Activated naive CD8-positive, alpha-beta T cell treated with anti-CD3 and anti-CD28 coated beads, Interleukin-2, amount 50 U/mL, for 16 hours (primary cell): ENCODE measurements at places on chromosomes 7 and 10.

DNA sequence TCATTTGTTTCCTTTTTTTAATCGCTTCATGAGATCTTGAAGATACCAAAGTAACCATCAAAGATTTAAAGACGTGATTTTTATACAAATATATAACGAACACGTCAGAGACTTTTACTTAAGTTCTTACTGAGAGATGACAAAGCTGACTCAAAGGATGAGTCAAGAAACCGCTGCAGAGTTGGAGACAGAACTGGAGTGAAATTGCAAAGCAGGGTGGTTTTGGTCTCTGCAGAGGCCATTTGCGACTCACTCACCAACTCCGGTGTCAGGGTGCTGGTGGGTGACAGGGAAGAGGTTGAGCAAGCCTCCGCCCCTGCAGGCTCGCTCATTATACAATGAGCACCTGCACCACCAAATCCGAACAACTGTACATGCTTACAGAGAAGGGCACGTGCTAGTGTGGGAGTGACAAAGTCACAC is 75.2 kb downstream of the DNAJB6 start:
- DNase-seq, result no peak

DNA sequence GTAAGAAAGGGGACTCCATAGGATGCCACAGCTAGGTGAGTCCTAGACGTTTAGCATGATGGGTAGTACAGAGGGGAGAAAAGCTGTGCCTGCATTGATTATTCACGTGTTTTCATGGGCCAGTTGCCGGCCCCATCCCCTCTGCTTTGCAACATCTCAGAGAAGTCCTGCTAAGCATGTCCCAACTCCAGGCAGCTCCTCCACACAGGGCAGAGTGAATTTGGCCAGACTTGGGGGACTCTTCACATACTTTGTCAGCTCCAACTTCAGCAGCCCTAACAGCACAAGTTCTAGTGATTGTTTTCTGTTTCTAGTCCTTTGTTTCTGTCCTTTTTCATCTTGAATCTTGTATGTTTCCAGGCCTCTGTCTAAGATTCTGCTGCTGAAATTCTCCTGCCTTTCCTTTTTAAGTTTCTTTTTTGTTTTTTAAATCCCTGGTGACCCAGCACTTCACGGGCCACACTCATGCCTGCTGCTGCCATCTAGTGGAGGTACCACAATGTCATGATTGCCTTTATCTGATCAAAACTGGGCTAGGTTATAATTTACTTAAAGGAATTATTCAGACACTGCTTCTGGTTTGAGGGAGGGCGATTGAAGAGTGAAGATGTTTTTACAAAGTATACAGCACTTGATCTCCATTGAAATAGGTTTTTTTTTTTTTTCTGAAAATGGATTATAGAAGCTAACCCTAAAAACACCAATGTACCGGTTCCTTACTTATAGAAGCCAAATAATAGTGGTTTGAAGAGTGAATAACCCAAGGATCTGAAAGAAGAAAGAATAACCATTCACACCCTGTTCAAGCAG is 276.9 kb downstream of the CSTF2T start:
- DNase-seq, result no peak

DNA sequence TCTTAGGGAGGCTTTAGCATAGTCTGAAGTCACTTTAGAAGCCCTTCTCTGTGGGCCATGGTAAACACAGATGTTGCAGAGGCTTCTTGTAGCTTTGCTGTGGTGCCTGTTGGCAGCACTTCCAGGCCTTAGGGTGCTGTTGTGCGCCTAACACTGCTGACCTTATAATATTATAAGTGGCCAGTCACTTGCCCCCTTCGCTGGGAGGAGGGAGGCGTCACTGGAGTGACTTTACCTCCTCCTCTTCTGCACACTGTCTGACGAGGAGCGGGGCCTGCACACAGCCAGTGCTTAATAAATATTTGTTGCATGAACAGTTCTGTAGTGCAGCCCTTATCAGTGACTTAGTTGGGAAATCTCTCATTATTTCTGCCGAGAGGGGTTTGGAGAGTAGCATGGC is 63.3 kb downstream of the WDR37 start:
- no peak for DNase-seq

GRCh38 chr7:136174477-136175125 is 197.4 kb upstream of the MTPN start:
- DNase-seq, result no peak

DNA sequence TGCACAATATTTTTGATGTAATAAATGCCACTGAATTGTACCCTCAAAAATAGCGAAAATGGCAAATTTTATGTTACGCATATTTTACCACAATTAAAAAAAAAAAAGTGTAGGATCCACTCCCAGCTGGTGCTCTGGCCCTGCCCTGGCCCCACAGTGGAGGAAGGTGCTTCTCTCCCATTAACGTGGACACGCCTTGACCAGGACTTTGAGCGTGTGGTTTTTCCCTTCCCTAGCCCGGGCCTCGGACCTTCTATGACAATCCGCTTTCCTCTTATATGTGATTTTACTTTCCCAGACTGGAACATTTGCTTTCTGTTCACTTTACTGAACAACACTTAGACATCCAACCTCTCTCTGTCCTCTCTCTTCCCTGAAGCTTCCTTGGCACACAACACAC is 29.7 kb upstream of the OCM start:
- no peak for DNase-seq

DNA sequence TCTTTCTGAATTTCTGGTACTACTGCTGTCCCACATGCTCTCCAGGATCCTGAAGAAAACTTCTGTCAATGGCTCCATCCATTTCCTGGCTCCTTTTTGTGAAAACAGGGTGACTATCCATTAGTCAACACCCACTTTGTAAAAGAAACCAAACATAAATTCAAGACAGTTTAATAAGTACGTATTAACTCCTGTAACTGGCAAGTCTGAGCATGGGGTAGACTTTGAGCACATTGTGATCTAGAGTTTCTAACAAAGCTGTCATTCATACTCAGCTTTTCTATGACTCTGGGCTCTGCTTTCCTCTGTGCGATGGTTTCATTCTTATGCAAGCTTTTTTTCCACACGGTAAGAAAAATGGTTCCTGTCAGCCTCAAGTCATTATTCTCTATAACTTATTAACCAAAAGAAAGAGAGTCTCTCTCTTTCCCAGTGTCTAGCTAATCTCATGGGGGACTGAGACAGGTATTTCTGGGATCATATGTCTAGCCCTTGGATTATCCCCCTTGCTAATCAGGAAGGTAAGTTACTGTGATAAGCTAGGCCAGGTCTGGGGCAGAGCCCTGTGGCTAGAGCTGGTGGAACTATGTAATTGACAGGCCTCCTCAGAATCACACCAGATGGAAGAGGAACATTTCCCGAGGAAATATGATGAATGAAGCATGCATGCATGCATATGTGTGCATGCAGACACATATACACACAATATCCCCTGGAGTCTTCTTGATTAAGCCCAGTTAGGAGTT is 98.5 kb downstream of the GNAI1 start:
- no peak for DNase-seq

DNA sequence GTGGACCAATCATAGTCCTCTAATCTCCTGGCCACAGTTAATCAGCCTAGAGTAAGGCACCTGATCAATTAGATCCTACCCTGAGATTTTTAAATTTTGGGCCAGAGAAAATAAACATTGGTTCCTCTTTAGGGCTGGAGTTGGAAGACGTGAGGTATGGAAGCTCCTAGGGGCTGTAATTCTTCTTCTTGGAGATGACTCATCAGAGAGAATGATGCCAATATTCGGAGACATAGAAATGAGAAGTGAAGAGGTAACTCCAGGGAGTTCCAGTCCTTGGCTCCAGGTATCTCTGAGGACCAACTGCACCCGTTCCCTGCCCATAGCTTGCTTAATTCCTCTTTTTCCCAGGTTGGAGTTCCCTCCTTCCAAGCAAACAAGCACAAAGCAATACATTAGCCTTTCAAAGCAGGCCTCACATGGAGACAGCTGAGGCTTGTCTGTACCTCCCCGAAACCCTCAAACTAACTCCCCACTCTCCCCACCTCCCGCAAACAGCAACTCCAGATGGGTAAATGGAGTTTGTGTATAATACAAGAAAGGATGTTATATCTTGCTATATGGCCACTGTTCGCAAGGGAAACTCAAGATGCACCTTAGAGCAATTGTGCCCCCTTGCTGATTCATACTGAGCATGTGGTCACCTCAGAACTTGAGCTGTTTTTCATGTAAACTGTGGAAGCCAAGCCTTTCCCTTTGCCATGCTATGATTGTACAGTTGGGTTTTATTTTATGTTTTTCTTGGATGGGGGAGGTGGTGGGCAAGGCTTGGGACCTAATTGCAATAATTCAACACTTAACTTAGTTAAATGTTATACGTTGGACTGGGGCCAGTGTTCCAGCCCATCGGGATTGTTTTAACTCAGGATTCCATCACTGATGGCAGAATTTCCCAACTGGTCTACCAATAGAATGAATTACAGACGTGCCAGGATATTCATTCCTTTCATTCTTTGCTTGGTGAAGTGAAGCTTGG is 29.3 kb downstream of the PIK3AP1 start:
- DNase-seq, result no peak

DNA sequence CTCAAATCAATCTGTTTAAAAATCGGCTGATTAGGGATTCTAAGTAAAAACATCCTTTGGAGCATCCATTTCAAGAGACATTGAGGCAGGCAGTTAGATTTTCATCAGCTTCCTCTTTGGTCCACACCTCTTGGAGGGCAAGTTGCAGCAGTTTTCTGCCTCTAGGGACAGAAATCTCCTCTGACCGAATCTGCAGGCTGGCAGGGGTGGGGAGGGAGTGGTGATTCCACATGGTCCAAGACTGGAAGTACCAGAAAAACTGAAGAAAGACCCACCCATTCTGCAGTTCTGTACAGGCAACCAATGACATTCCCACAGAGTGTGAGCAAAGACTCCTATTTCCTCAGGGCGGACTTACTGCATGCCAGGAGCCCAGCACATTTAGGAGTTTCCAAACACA is 29.0 kb downstream of the FGFBP3 start:
- DNase-seq, result no peak

- DNase-seq, result no peak
Measured at GRCh38 chr10:92419740-92420545, 129.0 kb downstream of the MARCHF5 start.

- DNase-seq, result no peak
Measured at GRCh38 chr7:77913977-77914607, 115.5 kb downstream of the PHTF2 start.

- DNase-seq, result no peak
Measured at GRCh38 chr7:66638309-66639099, 9.8 kb downstream of the KCTD7 start.

- DNase-seq, result no peak
Measured at GRCh38 chr7:8973601-8974000, 540.2 kb downstream of the NXPH1 start.

DNA sequence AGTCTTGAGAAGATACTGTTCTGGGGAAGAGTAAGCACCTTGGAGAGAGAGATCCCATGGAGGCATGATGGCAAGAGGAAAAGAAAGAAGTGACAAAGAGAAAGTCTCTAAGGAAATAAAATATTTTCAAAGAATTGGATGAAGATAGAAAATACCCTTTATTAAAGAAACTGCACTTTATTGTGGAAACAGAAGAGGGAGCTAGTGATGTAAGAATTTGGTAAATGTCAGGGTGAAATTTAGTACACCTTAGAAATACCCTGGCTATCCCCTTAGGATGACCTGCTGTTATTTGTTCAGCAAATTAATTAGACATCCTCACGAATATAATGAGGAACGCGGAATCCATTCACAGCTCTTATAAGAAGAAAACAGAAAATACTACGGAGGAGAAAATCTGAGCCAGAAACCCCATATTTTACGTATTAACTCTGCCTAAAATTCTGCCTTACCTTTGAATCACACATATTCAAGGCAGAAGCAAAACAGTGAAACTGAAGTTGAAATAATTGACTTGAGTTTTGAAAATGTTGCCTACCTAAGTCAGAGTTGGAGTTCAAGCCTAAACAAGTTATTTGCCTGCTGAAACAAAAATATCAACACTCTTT is 90.7 kb downstream of the TFPI2 start:
- no peak for DNase-seq

- DNase-seq, result no peak
Measured at GRCh38 chr10:75827587-75828021, 396.2 kb downstream of the LRMDA start.

DNA sequence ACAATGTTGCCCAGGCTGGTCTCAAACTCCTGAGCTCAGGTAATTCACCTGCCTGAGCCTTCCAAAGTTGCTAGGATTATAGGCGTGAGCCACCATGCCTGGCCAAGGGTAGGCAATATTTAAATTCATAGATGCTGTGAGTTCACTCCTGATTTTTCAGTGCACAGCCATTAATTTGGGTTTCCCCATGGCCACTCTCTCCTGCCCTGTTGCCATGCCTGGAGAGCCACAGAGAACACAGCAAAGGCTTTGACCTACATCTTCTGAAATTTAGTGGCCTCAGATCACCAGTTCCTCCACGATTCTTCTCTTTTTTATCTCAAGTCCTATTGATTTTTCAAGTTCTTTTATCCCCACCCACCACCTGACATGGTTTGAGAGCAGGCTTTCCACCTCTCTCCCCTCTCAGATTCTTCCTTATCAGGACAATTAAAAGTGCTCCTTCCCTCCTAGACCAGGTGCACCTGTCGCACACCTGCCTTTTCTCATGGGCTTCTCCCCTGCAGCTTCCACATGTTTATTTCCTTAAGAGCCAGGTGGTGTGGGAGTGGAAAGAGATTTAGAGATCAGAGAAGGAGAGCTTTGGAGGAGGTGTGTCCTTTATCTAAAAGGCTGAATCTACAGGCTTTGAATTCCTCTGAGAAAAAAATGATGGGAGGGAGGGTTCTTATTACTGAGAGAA is 123.8 kb downstream of the ADRA2A start:
- no peak for DNase-seq

GRCh38 chr10:132001238-132001972 is 19.7 kb upstream of the BNIP3 start:
- no peak for DNase-seq

GRCh38 chr7:78764571-78764970 is 688.9 kb downstream of the MAGI2 start:
- DNase-seq, result no peak

GRCh38 chr10:664893-665292 is 24.6 kb downstream of the DIP2C start:
- DNase-seq, result no peak

GRCh38 chr7:132882714-132883428 is 199.0 kb downstream of the CHCHD3 start:
- DNase-seq, result peak; percentile 2

DNA sequence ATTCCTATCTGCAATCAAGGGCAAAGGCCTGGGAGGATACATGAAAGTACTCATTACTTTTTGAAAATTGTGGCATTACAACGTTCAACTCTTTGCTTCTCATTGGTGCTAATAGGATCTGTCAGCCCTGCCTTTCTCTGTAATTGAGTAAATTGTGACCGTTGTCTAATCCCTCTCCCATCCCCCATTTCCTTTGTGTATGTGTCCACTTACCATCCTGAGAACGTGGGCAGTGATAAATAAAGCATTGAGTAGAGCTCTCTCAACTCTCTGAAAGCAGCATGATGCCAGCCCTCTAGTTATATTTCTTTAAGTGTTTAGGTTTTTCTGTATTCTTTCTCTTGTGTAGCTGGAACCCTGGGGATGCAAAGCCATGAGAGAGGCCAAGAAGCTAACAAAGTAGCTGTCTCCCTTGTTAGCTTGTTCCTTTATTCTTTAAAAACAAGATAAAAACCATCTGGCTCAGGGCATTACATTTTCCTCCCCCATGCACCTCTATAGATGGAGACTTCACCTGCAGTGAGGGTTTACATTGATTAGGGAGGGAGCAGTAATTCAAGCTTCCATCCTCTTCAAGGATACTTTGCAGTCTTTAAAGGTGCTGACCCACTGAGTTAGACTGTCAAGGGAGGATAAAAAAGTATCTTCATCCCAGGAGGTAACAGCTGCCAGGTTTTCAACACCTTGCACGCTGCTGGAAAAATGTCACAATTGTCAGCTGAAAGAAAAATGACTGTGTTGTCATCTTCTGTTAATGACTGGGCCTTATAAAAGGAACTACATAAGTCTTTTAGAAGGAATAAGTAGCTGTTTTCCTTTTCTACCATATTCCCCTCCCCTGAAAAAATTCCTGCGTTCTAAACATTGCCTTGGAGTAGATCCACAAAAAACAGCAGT is 112.3 kb downstream of the BTRC start:
- DNase-seq, result no peak
